Mesothelial cell of epicardium (in vitro differentiated cells): ENCODE measurements at places on chromosomes 5 and 9.

GRCh38 chr9:85062385-85063022 is 393.0 kb downstream of the NTRK2 start:
- DNase-seq, result no peak
- H3K27me3 ChIP-seq, result no peaks in the 10 kb centered on the region
- H3K27ac ChIP-seq, result no peak overlapping the region
- no peaks in the 10 kb centered on the region for H3K36me3 ChIP-seq
- peaks cover 11% of the 10 kb centered on the region for H3K4me1 ChIP-seq

- DNase-seq, result no peak
- H3K27ac ChIP-seq, result no peak overlapping the region
- H3K27me3 ChIP-seq, result no peaks in the 10 kb centered on the region
- H3K36me3 ChIP-seq, result peaks cover 5% of the 10 kb centered on the region
- H3K4me1 ChIP-seq, result no peaks in the 10 kb centered on the region
Measured at GRCh38 chr5:171840711-171841522, 55.3 kb downstream of the SMIM23 start.

DNA sequence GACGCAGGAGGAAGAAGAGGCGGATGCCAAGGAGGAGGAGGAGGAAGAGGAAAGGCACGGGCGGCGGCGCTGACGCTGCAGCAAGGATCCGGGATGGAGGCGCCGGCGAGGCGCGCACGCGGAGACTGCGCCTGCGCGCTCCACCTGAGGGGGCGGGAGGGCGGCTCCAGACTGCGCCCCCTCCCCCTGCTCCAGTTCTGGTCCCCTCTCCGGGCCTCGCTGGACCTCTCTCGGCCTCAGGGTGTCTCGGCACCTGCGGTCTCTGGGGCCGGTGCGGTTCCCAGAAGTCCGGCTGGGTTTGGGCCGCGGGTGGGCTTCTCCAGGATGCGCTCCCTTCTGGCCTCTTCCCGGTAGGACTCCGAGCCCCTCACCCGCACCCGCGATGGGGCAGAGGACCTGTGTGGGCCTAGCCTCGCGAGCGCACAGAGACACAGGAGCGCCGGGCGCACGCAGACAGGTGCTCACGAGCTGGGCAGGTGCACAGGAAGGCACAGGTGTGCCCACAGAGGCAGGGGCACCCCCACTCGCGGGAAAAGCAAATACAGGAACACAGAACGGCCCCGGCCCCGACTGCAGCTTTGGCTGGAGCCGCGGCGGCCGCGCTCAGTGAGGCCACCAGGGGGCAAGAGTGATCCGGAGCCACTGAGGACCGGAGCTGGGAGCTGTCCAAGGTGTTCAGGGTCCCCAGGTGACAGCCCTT is at the start of gene NPDC1:
TSS of gene NPDC1 (minus strand) at position 90 of the 700 bp plus-strand sequence. CDS start 188 bp downstream, outside the sequence.
- H3K27me3 ChIP-seq, result peaks cover 67% of the 10 kb centered on the region
- H3K4me3 ChIP-seq, result peak within 1 kb of the TSS; percentile 76
- peaks cover 5% of the 10 kb centered on the region for H3K4me1 ChIP-seq
- peak; percentile 70 for DNase-seq
- no peaks in the 10 kb centered on the region for H3K36me3 ChIP-seq

DNA sequence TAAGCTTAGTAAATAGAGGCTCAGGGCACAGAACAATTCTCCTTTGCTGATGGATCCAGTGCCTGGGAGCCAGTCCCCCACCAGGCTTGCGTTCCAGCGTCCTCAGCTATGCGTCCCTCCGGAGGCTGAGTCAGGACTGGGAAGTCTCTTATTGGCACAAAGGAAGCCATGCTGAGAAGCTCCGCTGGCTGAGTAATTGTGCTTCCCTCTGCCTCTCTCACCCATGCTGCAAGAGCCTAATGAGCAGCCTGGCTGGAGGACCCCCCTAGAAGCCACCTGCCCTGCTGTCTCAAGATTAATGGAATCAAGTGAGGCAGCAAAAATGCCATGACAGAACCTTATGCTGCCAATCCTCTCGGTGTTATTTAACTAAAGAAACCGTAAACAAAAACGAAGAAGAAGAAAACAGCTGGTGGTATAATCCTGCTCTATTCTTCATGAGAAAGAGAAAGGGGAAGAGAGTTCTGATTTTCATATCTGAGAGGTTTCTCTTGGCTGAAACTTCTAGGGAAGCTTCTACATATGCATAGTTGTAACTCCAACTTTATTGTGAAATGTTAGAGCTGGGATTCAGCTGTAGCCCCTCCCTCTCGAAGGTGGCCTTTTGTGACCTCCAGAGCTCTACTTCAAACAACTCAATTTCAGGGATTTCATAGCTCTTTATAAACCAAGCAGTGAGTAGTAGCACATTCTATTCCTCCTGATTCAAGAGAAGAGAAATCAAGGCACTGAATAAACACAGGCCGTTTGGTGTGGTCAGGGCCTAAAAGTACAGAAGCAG is 185.4 kb upstream of the SEMA6A start:
- no peak overlapping the region for H3K27ac ChIP-seq
- H3K4me1 ChIP-seq, result peaks cover 6% of the 10 kb centered on the region
- H3K27me3 ChIP-seq, result no peaks in the 10 kb centered on the region
- no peak for DNase-seq
- H3K36me3 ChIP-seq, result no peaks in the 10 kb centered on the region
- H3K4me3 ChIP-seq, result no peak overlapping the region

DNA sequence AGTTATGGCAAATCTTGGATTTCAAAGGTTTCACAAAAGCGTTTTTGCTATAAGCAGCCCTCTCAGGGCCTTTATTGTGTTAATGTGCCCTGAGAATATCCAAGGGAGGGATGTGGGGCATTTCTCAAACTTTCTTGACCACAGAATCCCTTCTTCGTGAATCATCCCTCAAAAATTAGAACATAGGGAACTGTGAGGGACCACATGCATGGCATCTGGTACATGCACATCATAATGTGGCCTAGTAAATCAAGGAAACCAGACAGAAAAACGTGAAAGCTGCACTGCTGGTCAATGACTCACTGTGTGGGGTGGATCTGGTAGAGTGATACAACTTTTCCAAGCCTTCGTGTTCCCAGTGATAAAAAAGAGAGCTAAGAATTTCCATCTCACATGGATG is 22.4 kb downstream of the DDX31 start:
- no peak for DNase-seq
- H3K27ac ChIP-seq, result no peak overlapping the region
- peaks cover 5% of the 10 kb centered on the region for H3K4me1 ChIP-seq

DNA sequence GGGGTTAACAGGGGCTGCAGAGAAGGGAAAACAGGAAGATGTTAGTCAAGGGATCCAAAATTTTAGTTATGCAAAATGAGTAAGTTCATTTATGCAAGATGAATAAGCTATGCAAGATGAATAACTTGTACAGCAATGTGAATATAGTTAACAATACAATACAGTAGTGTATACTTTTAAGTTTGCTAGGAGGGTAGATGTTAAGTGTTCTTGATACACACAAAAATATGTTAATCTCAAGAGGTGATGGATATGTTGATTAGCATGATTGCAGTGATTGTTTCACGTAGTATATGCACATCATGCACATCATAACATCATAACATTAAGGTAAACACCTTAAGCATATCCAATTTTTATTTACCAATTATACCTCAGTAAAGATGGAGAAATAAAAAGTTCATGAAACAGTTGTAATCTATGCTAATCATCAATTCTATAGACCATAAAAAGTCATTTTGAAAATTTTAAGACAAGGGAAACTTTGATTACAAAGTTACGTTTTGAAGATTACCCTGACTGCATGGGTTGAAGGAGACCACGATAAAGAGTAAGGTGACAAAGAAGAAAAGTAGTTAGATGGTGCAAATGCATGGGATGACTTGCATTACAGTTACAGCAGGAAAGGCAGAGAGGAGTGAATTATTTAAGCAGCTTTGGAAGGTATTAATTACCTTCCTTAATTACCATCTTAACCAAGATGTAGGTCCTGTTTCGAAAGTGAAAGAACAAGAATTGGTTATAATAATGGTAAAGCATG is 31.4 kb downstream of the FAM174A start:
- no peak overlapping the region for H3K27ac ChIP-seq
- no peaks in the 10 kb centered on the region for H3K4me1 ChIP-seq
- H3K36me3 ChIP-seq, result peaks cover 17% of the 10 kb centered on the region
- H3K27me3 ChIP-seq, result no peaks in the 10 kb centered on the region
- DNase-seq, result no peak

DNA sequence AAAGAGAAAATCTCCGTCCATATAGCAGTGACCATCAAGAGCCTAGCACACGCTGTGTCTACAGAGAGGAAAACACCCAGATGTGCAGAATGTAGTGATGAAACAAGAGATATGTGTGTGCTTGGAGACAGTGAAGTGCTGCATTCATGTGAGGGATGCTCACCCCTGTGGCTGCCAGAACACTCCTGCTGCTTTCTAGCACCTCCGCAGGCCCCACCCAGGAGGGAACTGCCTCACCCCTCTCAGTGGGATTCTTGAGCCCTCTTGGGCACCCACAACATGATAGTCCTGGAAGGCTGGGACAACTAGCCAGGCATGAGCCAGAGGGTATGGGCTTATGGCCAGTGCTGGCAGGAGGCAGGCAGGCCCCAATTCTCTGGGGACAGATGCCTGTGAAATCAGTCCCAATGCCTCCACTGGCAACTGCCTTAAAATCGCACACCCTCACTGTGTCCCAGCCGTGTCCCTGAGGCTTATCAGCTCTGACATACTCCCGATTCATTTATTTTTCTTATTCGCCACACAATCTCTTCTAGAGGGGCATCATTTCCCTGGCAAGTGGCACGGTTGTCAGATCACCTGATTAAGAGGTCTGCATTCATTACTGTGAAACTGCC is 73.2 kb upstream of the FSTL4 start:
- peaks cover 67% of the 10 kb centered on the region for H3K27me3 ChIP-seq
- no peak overlapping the region for H3K4me3 ChIP-seq
- H3K4me1 ChIP-seq, result no peaks in the 10 kb centered on the region
- DNase-seq, result no peak
- no peak overlapping the region for H3K27ac ChIP-seq

DNA sequence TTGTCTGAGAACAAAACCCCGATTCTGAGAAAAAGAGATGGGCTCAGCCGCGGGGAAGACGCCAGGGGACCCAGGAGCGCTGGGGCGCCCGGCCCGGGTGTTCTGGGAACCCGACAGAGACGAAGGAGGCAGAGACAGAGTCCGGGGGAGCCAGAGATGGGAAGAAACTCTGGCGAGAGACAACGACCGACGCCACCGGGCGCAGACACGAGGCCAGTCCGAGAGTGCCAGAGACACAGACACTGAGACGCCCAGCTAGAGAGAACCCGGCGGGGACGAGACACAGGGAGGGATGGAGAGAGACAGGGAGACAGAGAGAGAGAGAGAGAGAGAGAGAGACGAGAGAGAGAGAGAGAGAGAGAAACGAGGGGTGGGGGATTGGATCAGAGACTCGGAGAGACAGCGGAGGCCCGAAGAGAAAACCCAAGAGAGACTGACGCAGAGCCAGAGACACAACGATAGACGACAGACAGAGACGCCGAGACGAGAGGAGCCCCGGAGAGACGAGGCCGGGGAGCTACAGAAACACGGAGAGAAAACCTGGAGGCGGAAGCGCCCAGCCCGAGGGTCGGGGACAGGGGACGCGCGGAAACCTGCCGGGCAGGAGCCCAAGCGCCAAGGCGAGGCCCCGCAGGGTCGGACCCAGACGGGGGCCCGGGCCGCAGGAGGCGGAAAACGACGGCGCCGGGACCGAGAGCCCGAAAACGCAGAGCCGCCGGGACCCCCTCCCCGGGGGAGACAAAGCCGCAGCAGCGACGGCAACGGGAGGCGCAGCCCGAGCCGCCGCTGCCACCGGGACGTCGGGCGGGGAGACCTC is 3.3 kb downstream of the NR5A1 start:
- peaks cover 68% of the 10 kb centered on the region for H3K27me3 ChIP-seq
- H3K27ac ChIP-seq, result no peak overlapping the region
- H3K36me3 ChIP-seq, result no peaks in the 10 kb centered on the region
- peaks cover 7% of the 10 kb centered on the region for H3K4me1 ChIP-seq
- no peak for DNase-seq

GRCh38 chr5:78765756-78766411 is 117.3 kb upstream of the LHFPL2 start:
- H3K4me3 ChIP-seq, result no peak overlapping the region
- DNase-seq, result no peak
- H3K4me1 ChIP-seq, result peaks cover 16% of the 10 kb centered on the region
- peak overlapping the region; percentile 44 for H3K27ac ChIP-seq
- no peaks in the 10 kb centered on the region for H3K36me3 ChIP-seq

GRCh38 chr5:31987985-31988710 is 186.0 kb downstream of the GOLPH3 start:
- H3K4me1 ChIP-seq, result peaks cover 18% of the 10 kb centered on the region
- H3K4me3 ChIP-seq, result no peak overlapping the region
- no peaks in the 10 kb centered on the region for H3K27me3 ChIP-seq
- no peak for DNase-seq

DNA sequence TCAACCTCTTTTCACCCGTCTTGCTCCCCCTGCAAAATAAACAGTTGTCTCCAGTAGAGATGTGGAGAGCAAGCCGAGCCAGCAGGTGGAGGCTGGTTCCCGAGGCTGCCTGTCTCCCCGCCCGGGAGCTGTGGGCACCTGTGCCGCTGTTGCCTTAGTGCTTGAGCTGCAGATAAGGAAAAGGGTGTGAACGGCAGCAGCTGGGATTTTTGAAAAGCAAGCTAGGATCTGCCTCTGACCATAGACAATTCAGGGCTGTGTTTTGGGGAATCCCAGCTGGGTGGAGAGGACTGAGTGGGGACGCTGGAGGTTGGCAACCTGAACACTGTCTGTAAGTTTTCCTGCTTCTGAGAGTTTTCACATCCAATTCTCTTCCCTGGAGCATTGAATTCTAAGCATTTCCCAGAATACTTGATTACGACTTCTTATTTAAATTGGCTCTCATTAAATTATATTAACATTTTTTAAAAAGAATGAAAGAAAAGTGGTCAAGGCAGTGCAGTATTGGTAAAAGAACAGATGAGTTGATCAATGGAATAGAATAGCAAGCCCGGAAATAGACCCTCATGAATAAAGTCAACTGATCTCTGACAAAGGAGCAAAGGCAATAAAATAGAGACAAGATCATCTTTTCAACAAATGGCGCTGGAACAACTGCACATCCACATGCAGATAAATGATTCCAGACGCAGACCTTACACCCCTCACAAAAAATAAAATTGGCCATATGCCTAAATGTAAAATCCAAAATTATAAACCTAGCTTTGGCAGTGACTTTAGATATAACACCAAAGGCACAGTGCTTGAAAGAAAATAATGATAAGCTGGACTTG is 9.7 kb downstream of the WNK2 start:
- H3K4me1 ChIP-seq, result no peaks in the 10 kb centered on the region
- H3K27ac ChIP-seq, result no peak overlapping the region
- H3K4me3 ChIP-seq, result no peak overlapping the region

DNA sequence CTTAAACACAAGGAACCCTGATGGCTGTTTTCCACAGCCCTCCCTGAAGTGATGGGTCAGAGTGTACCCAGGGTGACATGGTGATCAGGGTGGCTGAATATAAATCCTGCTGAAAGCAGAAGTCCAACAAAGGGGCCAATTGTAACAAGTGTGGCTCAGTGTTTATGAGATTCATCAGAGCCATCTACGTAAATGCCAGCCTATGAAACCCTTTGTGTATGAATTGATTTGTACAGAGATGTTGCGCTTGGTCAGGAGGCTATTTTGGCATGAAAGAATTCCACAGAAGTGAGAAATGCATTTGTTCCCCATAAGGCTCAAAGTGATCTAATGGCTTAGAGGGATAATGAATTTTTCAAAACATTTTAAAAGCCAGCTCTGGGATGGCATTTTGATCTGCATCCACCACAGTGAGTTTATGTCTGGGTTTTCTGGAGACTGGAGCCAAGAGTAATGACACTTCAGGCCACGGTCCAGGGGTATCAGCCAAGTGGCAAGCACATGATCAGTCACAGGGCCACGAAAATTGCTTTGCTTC is 12.4 kb downstream of the PRUNE2 start:
- no peak overlapping the region for H3K4me3 ChIP-seq
- H3K4me1 ChIP-seq, result no peaks in the 10 kb centered on the region
- H3K36me3 ChIP-seq, result no peaks in the 10 kb centered on the region

GRCh38 chr9:91420501-91421127 is 3.0 kb downstream of the NFIL3 start:
- no peaks in the 10 kb centered on the region for H3K36me3 ChIP-seq
- H3K4me3 ChIP-seq, result peak overlapping the region; percentile 94
- no peak for DNase-seq
- peaks cover 21% of the 10 kb centered on the region for H3K27me3 ChIP-seq
- H3K27ac ChIP-seq, result peak overlapping the region; percentile 71
